ENCODE measurements at places on chromosomes 2 and 18. TPM values are rescaled to one million over a fixed set of nuclear protein-coding genes. Genes with fewer than 3 reads are reported as not detected.

The SH2D6 gene
- total RNA-seq = not detected

The TXNDC2 gene
- total RNA-seq = not detected

The ST6GAL2 gene
- total RNA-seq = 7.5 TPM

The GALR1 gene
- total RNA-seq = not detected

The SLC9A4 gene
- 0.42 TPM for total RNA-seq

The LHCGR gene
- 0.76 TPM for total RNA-seq

DNA sequence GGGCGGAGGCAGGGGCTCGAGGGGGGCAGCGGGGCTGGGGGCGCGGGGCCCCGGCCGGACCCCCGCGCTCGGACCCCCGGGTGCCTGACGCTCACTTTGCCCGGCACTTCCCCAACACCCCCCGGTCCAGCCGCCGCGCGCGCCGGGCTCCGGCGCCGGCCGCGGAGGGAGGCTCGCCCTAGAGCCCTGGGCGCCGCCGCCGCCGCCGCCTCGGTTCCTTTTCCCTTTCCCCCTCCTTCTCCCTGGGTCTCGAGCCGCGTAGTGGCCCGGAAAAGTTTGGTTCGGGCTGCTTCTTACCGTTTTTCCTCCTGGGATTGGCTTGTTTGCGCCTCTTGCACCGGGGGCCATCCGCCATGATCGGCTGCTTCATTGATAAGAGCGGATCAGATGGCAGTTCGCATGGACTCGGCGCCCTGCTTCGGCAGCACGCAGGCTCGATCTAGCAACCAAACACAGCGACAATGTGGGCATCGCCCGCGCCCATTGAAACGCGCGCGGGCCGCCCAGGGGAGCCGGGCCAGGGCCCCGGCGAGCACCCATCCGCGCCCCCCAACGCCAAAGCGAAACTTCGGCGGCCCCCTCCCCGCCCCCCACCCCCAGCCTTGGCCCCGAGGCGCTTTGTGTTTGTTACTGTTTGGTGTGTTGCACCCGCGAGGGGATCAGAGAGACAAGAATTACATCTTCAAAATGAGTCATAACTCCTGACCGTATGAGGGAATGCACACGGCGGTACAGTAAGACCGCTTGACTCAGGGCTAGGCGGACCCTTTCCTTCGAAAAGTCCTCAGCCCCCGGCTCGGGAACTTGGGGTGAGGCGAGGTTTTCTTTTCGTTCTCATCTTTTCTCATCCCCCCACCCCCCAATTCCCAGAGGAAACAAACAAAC lies 2.7 kb downstream of the ZEB2 start:
- no peak for DNase-seq

- no peak for DNase-seq
Observed at GRCh38 chr2:212381428-212382102, 157.0 kb downstream of the ERBB4 start.

DNA sequence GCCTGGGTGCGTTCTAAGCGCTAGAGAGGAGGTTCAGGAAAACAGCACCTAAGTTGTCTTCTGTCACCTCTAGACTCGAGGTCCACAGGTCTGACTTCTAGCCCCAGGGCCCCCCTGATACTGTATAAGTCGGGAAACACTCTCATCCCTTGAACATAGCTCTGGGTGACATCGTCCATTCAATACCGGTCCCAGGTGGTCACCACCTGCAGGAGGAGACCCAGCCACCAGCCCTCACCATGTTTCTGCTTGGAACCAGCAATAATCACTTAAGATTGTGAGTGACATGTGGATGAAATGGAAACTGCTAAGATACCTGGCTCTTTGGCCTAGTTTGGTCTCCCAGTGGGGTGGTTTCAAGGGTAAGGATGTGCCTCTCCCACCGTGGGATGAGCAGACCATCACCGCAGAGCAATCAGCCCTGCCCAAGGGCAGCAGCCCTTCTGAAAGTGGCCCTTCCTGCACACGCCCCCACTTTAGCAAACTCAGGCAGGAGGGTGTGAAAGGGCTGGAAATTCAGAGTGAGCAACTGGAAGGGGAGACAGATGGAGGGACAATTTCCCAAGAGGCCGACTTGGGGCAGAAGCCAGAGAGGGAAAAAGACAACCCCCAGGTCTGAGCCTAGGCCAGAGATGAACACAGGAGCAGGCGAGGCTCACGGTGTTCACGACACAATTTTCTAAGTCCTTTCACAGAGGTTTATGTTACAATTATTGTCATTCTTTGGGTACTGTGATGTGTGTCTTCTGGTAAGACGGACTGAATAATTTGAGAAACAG lies 95.2 kb downstream of the ZNF516 start:
- no peak for DNase-seq

DNA sequence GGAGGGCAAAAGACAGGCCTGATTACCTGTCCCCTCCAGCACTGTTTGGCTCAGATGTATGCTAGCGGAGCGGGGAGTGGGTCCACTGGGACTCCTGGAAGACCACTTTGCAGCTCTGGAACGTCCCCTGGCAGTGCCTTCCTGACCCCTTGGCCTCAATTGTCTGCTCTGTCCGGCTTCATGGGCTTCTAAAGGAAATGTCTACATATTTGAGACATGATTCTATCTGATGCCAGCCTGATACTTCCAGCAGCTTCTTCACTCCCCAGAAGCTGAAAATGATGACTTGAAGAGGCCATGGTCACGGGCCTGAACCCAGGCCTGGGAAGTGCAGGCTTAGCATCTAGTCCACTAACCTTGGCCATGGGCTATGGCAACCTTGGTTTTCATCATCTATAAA lies 112.1 kb downstream of the ACAA2 start:
- no peak for DNase-seq

DNA sequence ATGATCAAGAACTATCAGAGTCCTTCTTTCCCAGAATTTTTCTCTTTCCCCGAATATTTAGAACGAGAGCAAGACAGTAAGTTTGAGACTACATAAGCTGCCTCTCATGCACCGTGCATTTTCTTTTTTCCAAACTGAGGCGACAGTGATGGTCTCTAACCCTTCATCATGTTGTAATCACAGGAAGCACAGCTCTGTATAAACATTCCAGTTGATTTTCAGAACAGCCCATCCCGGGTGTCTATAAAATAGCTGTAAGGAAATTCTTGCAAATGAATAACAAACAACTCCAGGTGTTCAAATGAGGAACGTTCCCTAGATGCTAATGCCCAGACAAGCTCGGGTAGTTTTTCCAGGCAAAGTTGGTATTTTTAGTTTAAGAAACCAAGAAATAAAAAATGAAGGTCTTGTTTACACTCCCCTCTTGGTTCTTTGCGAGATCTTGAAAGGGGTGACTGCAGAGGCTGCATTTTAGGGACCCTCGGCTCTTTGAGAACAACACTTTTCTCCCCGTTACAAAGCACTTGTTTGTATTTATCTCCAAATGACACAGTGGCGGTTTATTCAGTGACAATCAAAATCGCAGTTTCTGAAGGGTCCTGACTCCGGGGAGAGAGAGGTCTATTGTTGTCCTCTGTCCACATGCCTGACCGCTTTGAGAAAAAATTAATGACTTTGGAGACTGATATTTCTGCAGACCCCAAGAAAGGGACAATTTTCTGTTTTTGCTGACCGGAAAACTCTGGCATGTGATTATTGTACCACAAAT lies 101.1 kb upstream of the NCK2 start:
- no peak for DNase-seq

GRCh38 chr2:60317034-60317386 lies 236.4 kb downstream of the BCL11A start:
- DNase-seq = no peak

- no peak for DNase-seq
Observed at GRCh38 chr2:48479915-48480314, 50.0 kb upstream of the STON1 start.

All from esophagus squamous epithelium (tissue), 5 donors.